Cortex of kidney (tissue), 1 donor: ENCODE measurements at places on chromosomes 16 and 17.

DNA sequence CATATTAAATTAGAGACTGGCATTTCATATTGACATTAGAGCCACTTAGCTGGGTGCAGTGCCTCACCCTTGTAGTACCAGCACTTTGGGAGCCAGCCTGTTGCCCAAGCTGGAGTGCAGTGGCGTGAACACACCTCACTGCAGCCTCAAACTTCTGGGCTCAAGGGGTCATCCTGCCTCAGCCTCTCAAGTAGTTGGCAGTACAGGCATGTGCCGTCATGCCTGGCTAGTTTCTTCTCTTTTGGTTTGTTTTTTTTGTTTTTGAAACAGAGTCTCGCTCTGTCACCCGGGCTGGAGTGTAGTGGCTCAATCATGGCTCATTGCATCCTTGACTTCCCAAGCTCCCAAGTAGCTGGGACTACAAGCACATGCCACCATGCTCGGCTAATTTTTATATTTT lies 8.7 kb downstream of the PPM1E start:
- no peak for DNase-seq

GRCh38 chr16:31094088-31094423 lies 541 bp downstream of the VKORC1 start:
- DNase-seq = no peak

- no peak for DNase-seq
These were observed 32.6 kb upstream of the ZFP90 start for GRCh38 chr16:68506331-68507053.

DNA sequence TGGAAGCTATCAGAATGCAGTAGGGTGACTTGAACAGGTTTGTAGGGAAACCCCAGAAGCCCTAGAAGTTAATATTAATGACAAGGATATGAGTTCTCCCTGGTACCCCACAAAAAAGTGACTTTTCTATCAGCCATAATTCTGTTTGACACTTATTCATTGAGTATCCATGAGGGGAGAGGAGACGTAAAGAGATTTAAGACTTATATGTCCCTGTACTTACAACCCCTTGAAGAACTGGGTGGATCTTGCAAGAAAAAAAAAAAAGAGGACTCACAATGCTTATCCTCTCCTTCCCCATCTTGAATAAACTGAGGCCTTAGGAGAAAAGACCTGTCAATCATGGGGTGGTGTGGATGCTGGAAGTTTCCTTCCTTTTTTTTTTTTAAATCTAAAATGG lies 203.5 kb downstream of the CBLN1 start:
- no peak for DNase-seq

DNA sequence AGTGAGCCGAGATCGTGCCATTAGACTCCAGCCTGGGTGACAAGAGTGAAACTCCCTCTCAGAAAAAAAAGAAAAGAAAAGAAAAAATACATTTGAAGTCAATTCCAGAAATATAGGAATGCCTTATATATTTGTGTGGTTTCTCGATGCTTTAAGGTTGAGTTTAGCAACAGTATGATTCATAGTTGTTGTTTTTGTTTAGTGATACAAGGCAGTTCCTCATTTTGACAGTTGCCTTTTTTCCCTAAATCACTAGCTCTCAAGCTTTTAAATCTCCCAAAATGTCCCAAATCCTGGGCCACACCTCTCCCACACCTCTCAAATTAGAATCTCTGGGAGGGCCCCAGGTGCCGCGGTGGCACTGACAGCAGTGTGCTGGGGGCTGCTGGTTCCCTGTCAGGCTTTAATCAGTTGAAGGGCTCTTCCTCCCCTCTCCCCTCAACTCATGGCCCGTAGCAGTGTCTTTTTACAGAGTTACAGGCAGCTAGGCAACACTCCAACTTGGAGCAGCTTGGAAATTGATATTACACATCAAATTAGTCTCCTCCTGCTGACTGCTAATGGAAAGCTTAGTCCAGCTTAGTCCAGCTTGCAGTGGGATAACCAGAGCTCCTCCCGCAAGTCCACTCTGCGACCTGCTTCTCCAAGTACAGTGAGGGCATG lies 58.4 kb downstream of the EPN2 start:
- no peak for DNase-seq

DNA sequence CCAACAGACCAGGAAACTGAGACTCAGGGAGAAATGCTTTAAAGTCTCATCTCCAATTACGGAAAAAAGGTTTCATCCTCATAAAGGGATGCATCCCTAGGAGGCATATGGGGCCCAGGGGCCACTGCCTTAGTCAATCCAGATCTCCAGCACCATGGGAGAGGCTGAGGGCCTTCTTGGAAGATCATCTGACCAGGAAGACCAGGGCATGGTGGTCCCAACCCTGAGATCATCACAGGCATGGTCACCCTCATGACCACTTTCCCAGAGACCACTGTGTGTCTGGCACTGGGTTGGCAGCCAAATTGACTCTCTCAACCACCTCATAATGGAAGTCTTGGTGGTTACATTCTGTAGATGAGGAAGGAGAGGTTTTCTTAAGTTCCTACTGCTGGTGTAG lies 23.4 kb upstream of the CES5A start:
- DNase-seq = no peak

- DNase-seq = no peak
These were observed 24.5 kb upstream of the MAPT start for GRCh38 chr17:45869676-45870341.

DNA sequence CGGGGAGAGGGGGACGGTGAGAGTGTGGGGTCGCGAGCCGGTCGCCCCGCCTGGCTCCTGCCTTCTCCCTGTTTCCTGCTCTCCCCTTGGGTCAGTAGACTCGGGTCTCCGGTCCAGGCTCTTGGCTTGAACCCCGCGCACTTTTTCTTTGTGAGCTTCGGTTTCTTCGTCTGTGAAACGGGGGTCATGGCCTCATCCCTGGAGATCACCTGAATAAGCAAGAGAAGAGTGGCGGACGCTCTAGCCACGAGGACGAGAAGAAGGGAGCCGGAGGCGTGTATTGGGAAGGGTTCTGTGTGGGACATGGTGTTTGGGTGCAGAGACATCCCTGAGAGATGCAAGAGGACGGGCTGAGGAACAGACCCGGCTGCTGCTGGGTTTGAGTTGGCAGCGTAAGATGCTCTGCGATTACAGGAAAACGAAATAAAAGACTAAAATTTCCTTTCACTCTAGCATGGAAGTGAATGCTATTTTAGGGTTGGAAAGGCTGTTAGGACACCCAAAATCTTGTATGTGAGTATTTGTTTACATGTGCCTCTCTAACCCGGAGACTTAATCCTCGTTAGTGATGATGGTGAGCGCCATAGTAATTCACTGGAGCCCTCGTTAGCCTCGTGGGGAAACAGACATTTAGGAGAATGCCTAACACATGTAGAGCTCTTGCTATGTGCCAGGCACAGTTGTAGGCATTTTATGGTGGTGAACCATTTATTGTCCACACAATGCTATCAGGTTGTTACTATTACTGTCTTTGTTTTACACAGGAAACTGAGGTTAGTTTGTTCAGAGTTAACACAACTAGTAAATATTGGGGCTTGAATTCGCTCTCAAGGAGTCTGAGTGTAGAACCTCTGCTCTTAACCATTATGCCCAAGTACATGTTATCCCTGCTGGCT lies 646 bp downstream of the KIF22 start:
- no peak for DNase-seq

DNA sequence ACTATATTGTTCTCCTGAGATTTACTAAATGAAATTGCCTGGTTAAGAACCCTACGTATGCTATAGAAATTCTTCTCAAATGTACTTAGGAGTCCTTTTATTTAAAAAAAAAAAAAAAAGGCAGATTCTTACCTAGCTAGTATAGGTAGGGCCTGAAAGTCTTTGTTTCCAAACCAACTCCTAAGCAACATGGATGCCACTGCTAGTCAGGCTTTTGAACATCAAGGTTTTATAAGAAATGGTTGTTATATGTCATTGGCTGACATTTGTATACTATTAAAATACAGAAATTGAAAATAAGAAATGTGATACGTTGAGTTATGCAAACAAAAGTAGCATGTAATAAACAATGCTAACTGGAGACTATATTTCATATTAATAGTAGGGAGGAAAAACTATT lies 1.2 kb downstream of the EVI2A start:
- no peak for DNase-seq

- DNase-seq = no peak
These were observed 35.2 kb upstream of the SDK2 start for GRCh38 chr17:73679476-73679875.

DNA sequence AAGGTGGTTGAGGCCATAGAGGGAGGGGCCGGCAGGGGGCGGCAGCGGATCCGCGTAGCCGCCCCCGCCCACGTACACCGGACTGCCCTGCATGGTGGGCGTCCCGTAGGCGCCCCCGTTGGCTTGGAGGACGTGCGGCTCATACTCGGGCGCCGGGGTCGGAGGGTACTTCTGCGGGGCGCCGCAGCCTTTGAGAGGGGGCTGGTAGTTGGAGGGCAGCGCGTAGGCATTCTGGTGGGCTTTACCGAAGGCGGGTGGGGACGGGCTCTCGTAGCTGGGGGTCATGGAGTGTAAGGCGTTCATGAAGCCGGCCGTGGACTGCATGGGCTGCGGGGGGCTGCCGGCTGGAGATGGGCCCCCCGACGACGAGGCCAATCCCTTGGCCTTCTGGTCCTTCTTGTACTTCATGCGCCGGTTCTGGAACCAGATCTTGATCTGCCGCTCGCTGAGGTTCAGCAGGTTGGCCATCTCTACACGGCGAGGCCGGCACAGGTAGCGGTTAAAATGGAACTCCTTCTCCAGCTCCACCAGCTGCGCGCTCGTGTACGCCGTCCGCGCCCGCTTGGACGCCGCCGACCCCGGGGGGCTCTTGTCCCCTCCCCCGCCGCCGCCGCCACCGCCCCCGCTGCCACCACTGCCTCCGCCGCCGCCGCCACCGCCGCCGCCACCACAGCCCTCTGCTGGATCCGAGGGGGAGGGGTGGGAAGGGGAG lies 5.7 kb upstream of the HOXB2 start:
- DNase-seq = no peak

- no peak for DNase-seq
These were observed 13.0 kb upstream of the SALL1 start for GRCh38 chr16:51163894-51164566.

DNA sequence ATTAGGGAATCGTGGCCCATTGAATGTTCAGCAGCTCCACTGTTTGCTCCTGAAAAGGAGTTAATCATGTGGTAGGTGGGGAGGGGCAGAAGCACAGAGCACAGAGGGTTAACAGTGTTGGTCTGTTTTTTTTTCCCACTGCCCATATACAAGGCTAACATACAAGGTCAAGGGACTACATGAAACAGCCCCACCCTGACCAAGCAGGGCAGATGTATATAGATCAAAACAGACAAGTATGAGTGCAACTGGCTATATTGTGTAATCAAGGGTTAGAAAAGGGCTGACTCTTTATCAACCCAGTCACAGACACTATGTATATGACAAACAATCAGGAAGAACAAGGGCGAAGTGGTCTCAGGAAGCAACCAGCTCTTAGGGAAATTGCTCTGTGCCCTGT lies 186.6 kb upstream of the CDH11 start:
- no peak for DNase-seq

DNA sequence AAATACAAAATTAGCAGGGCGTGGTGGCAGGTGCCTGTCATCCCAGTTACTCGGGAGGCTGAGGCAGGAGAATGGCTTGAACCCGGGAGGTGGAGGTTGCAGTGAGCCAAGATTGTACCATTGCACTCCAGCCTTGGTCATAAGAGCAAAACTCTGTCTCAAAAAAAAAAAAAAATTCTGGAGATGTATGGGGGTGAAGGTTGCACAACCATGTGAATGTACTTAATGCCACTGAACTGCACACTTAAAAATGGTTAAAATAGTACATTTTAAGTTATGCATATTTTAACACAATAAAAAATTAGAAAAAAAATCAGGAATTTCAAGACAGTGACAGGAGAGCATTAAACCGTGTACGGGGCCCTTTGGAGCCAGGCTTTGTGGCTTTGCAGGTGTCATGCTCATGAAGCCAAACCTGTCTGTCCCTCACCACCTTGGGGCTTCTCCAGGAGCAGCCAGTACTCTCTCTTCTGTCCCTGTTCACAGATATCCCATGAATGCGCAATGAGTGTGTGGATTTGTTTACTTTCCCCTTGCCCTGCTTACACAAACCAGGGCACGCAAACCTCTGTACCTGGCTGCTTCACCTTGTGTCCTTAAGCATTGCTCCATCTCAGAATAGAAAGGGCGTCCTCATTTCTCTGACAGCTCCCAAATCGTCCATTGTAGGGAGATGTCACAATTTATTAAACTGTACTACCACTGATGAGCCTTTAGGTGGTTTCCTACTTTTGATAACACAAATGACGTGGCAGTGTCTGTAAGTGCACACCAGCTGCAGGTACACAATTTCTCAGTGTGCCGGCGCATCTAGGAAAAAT lies 58.2 kb upstream of the CBX4 start:
- DNase-seq = no peak

DNA sequence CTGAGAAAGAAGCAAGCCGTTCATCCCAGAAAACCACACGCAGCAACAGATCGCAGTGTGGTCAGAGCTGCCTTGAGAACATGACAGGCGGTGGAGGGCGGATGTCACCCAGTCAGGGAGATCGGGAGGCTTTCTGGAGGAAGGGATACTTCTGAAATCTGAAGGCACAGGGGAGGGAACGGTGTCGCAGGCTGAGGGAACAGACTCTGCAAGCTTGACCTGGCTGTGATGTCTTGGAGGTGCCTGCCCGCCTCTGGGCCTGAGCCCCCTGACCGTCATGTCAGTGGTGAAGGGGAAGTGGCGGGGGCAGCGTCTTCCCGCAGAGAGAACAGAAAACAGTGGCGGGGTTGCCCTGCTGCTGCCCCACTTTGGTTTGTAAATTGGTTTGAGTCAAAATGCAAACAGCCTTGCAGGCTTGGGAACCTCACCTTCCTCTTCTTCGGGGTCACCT lies 8.1 kb upstream of the ATP2A3 start:
- DNase-seq = no peak

DNA sequence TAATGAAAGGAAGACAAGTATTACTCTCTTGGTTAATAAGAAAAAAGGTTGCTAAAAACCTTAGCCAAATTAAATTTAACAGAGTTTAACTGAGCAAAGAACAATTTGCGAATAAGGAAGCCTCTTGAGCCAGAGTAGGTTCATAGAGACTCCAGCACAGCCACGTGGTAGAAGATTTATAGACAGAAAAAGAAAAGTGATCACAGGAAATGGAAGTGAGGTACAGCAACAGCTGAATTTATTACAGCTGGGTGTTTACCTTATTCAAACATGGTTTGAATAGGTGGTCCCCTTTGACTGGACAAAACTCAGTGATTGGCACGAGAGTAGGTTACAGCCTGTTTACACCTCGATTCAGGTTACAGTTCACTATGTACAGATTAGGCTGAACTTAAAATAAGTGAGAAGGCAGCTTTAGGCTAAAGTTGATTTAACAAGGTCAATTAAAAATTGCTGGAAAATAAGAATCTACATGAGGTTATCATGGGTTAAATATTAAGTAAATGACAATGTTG lies 3.3 kb upstream of the CCL15 start:
- DNase-seq = no peak

- DNase-seq = no peak
These were observed 126.0 kb downstream of the MGAT5B start for GRCh38 chr17:76994237-76994637.

- DNase-seq = no peak
These were observed 2.0 kb upstream of the TNFRSF13B start for GRCh38 chr17:16973760-16974540.
